ENCODE measurements at places on chromosomes 13 and 19.

- no peak for DNase-seq
These were observed 731.0 kb downstream of the SLITRK1 start for GRCh38 chr13:83151308-83151660.

GRCh38 chr13:25752957-25753551 is 298.8 kb downstream of the SHISA2 start:
- DNase-seq, result no peak

DNA sequence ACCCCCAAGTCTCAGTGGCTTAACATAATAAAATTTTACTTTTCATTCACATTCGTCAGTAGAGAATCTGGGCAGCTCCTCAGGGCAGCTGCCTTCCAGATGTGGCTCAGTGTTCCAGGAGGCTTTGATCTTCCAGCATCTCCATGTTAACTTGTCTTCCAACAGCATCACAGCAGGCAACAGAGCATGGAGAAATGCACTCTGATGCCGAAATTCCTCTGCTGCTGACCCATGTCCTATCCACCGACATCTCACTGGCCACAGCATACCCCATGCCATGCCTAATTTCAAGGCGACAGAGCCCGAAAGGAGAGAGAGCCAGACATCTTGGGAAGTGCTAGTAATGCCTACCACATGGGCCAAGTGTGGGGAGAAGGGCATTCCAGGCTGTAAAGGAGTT is 64.9 kb upstream of the MEDAG start:
- no peak for DNase-seq

GRCh38 chr13:33213024-33213768 is 72.4 kb downstream of the STARD13 start:
- DNase-seq, result no peak

- DNase-seq, result no peak
These were observed 133.0 kb downstream of the DCT start for GRCh38 chr13:94346261-94347019.

- no peak for DNase-seq
These were observed 76.1 kb downstream of the TEX26 start for GRCh38 chr13:31008400-31009115.

- peak; percentile 13 for DNase-seq
These were observed 4.3 kb downstream of the FAAP24 start for GRCh38 chr19:32976223-32976805.

DNA sequence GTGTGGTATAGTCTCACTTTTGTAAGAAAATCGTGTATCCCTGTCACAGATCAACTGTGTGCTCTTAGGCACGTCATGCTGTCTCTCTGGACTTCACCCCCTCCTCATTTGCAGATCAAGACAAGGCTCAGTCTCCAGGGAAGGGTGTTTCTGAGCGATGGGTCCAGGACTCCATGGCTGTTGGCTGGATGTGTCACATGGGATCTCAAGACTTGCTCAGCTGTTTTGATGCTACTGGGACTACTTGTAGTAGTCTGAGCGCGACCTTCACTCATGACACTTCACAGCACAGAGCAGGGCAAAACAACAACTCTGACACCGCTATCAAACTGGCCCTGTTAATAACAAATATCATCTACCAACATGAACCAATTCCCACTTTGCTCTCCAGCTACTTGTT is 36.2 kb downstream of the SMAD9 start:
- no peak for DNase-seq

DNA sequence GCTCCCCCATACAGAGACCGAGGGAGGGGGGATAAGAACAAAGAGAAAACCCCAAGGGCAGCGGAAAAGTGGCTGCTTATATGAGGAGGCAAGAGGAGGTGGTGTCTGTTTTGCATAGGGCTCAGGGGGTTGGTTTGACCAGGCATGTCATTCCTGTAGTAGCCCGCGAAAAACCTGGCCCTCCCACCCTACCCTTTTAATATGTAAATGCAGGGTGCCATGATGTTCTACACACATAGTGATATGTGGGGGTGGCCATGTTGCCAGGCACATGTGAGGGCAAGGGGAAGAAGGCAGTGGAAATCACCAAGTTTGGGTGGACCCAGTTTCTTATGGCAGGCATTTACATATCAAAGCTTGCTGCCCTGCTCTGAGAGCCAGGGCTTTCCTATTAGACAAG is 203.5 kb upstream of the UBL3 start:
- DNase-seq, result no peak

DNA sequence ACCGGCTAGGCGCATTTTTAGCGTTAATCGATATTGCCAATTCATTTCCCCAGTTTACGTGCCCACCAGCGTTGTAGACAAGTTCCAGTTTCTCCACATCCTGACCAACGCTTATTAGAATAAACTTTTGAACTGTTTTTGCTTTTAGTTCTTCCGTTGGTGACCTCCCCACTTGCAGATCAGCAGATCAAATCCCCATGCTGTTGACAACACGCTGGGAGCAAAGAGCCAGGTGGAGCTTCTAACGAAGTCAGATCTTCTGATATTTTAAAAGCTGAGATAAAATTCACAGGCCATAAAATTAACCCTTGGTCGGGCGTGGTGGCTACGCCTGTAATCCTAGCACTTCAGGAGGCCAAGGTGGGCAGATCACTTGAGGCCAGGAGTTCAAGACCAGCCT is 21.2 kb downstream of the RCN3 start:
- no peak for DNase-seq

GRCh38 chr13:79782541-79783205 is 301.7 kb downstream of the NDFIP2 start:
- DNase-seq, result no peak

GRCh38 chr13:25281193-25281934 is 5.9 kb downstream of the MTMR6 start:
- no peak for DNase-seq

DNA sequence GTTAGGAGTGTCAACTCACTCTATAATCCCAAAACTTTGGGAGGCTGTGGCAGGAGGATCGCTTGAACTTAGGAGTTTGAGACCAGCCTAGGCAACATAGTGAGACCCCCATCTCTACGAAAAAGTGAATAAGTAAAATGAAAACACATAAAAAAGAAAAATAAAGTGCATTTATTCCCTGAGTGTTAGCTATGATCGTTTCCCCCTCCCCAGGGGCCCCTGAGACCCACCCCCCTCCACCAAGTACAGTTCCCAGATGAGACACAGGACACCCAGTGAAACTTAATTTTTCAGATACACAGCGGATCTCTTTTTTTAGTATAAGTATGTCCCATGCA is 28.6 kb upstream of the NANOS3 start:
- no peak for DNase-seq

DNA sequence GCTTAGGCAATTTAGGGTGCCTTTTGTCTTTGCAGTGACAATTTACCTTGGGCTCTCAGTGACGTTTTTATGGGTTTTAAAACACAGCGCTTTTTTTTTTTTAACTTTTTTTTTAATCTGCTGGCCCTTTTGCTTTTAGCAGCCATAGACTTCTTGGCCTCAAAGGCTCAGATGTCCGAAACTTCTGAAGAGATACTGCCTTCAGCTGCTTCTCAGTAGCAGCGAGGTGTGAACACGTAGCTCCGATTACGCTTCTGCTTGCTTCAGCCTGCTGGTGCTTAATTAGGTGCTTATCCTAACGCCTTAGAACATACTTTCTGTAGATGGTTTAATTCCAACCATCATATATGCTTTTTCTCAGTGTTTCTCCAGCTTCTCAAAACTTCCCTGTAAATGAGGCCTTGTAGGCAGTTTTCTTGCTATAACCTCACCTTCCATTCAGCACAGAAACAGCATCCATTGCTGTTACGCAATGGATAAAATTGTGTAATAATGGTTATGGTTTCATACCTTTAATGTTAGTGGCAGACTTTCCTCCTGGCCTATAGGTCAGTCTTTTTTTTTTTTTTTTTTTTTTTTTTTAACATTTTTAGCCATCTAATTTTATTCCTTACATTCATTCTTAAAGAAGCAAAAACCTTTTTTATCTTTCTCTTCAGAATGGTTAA is 723.9 kb downstream of the GPC5 start:
- no peak for DNase-seq

- no peak for DNase-seq
These were observed 46.9 kb downstream of the OLFM4 start for GRCh38 chr13:53075356-53076041.

- DNase-seq, result no peak
These were observed 113.2 kb downstream of the ESD start for GRCh38 chr13:46683676-46684260.

GRCh38 chr13:99350191-99350590 is 43.0 kb upstream of the GPR183 start:
- no peak for DNase-seq

GRCh38 chr19:21269813-21270212 is 59.4 kb downstream of the ZNF708 start:
- no peak for DNase-seq

DNA sequence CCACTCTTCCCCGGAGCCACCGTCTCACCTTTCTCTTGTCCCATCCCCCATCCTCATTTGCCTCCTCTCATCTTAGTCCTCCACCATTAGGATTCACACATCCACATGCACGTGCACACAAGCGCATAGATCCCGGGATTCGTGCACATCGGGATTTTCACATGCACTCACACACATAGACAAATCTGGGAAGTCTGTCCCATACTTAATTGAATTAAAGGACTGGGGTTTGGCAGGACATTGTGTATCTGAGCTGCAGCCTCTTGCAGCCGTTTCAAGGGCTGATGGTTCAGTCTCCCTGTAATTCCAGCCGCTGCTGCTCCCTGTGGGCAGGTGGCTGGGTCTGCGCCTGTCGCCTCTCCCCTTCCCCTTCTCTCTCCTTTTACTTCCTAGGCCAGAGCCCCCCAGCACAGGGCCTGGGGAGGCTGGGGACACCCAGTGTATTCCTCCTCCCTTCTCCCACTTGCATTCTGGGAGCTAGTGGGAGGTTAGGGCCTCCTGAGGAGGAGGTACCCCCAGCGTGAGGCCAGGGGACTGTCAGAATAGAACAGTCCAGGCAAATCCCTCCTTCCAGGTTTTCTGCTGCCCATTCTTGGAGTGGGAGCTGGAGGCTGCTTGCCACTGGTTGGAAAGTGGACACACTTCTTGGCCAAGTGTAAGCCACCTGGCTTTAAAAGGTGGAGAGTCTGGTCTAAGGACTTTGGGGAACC is 43.6 kb downstream of the LYL1 start:
- DNase-seq, result no peak

GRCh38 chr19:47315125-47315821 is 5.6 kb downstream of the C5AR1 start:
- DNase-seq, result no peak

DNA sequence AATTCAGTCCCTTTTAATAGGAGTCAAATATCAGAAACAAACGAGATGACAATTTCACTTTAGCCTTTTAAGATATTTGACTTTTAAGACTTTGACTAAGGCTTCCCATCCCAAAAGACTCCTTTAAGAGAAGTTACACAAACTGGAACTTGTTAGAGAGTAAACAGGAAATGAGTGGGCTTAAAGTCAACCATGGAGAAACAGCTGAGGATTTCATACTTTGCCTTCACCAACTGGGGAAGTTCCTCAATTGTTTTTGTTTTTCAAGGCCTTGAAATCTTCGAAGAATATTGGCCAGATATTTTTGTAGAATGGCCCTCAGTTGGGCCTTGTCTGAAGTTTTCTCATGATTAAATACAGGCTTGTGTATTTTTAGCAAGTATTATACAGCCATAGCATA is 227.3 kb downstream of the POU4F1 start:
- DNase-seq, result no peak

DNA sequence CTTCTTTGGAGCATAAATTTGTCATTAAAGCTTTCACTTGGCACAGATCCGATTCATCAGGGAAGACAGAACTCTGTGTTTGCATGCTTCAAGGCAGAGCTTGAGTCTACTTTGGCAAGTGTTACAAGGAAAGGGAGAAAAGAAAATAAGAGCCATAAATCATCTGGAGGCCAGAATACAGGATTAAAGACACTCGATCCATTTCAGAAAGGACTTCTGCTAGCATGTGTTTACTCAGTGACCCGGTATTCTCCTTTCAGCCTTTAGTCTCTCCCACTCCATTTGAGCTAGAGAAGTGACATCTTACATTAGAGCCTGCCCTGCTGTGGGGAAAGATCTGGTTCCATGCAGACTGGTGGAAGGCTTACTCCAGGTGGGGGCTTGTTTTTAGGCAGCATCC is 306.4 kb downstream of the KLF5 start:
- no peak for DNase-seq

- no peak for DNase-seq
These were observed 32.2 kb upstream of the USP12 start for GRCh38 chr13:27203854-27204253.

DNA sequence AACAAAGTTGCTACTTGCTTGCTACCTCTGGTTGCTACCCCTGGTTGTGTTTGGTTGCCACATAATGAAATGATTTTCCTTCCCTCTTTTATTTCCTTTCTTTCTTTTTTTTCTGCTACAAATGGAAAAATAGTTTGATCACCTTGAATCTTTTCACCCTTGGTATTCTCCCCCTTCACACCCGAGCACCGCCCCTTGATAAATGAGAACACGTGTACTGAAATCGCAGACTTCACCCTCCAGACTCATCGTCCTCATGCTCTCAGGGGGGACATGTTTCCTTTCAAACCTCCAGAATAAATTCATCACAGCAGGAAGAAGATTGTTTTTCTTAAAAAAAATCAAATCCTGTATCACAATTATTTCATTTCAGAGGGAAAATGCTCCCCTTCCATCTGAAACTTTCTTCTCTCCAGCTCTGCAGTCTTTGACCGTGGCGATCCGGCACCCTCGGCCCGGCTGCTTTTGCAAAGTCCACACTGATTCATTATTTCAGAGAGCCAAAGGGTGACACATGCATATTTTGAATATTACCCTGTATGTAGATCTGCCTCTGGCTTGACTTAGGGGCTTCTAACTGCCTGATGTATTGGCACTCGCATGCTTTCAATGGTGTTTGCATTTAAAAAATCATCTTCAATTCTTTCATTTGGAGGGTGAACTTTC is 222.6 kb upstream of the MAB21L1 start:
- DNase-seq, result no peak

DNA sequence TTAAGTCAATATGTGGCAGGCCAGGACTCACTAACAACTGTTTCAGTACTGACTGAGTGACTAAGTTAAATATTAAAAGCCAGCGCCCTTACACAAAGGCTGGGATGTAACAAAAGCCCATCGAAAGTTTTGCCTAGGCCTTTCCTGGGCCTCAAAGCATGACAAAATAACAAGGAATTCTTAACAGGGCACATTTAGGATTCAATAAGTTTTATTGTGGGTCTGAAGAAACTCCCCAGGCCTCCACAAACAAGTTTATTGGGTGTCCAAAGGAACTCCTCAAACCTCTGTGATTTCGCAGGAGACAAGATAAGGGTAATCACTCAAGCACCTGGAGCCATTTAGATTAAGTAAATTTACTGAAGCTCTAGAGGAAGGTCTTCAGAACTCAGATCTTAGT is 130.7 kb upstream of the SGCG start:
- no peak for DNase-seq
